GM23248 (cell line): ENCODE measurements at places on chromosomes 2 and 18. TPM values are rescaled to one million over a fixed set of nuclear protein-coding genes. Genes with fewer than 3 reads are reported as not detected.

IL37 gene
- not detected in 2 replicates for polyA plus RNA-seq

SOWAHC gene
- 18.0 and 19.8 TPM in 2 replicates for polyA plus RNA-seq

CRACDL gene
- polyA plus RNA-seq = not detected in 2 replicates

RIT2 gene
- not detected in 2 replicates for polyA plus RNA-seq

FZD7 gene
- polyA plus RNA-seq = 19.3 and 19.4 TPM in 2 replicates

SKOR2 gene
- polyA plus RNA-seq = not detected in 2 replicates

IL1F10 gene
- polyA plus RNA-seq = not detected in 2 replicates

DNA sequence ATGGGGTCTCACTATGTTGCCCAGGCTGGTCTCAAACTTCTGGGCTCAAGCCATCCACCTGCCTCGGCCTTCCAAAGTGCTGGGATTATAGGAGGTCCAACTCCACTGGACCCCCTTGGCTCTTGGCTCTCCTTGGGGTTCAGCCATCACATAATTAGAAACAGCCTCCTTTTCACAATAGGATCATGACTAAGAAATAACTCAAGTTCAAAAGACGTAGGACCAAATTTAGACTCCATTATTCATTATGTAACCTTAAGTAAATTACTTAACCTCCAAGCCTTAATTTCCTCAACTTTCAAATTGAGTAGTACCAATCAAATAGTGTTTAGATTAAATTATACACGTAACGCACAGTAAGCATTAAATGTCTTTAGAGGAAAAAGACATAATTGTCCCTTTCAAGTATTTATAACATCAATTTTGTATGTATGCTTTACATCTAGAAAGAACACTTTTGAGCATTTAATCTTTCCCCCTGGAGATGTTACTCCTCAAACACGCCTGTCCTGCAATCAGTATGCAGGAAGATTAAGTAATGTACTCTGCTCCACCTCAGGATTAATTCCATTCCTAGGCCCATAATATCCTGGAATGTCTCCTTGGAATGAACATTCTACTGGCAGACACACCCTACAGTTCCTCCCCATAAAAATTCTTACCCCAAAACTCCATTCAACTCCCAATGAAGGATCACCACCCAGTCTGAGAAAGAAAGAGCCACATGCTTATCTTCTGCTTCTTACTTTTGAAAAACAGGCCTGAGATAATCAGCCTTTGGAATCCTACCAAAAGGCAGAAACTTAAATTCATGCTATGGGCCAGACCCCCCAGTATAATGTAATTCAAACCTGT lies 49.1 kb downstream of the COBLL1 start:
- DNase-seq = peak; percentile 28

- no peak for DNase-seq
These were observed 427.3 kb downstream of the TSN start for GRCh38 chr2:122182616-122183355.

- DNase-seq = peak; percentile 5
These were observed 46.2 kb downstream of the MEIS1 start for GRCh38 chr2:66481100-66481549.

GRCh38 chr2:146982393-146982846 lies 862.4 kb upstream of the ACVR2A start:
- peak; percentile 92 for DNase-seq

DNA sequence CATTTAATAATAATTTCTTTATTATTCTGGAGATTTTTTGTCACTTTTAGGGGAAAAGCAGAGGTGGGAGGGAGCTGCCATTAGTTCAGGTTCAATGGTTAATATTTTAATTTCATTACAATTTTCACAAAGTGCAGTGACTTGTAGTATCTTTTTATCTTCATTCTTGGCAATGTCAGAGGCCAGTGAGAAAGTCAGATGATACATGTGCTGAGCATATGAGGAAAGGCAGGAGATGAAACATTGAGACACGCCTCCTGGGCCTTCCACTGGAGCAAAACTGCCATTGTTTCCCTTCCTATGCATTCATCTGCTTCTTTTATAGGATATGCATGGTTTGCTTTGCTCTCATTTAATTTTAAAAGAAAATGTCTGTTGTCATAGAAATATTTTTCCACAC lies 173.7 kb downstream of the MYT1L start:
- DNase-seq = no peak

DNA sequence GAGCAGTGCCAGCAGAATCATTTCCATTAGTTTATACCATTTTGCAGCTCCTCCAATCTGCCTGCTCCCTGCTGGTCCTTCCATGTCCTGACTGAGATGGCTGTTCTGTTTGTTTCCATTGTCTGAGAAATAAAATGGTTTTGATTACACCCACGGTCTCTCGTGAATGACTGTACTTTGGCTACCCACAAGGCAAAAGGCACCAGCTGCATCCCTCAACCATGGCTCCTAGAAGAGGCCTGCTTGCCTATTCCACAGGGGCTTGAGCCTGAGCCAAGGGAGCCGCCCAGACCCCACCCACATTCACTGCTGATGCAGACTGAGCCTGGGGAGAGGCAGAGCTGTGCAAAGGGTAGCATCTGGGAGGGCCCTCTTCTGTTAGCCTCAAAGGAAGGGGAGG lies 31.2 kb downstream of the MARCHF4 start:
- DNase-seq = peak; percentile 74

DNA sequence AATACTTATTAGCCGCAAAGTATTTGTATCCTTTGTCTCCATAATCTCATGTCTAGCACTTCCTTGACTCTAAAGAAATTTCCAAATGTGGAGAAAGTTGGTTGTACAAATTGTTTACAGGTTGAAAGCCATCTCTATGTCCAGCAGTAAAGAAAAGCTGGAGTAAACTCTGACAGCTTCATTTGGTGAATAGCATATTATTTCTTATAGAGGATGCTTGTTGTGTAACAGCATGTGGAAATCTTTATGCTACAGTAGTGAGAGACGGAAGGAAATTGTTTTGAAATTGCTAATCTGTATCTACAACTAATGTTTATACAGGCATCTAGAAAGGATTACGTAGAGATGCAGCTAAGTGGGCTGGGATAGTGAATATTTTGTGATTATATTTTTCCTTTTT lies 78.5 kb downstream of the UGGT1 start:
- peak; percentile 19 for DNase-seq

GRCh38 chr18:54242327-54242726 lies 17.9 kb upstream of the MBD2 start:
- no peak for DNase-seq

DNA sequence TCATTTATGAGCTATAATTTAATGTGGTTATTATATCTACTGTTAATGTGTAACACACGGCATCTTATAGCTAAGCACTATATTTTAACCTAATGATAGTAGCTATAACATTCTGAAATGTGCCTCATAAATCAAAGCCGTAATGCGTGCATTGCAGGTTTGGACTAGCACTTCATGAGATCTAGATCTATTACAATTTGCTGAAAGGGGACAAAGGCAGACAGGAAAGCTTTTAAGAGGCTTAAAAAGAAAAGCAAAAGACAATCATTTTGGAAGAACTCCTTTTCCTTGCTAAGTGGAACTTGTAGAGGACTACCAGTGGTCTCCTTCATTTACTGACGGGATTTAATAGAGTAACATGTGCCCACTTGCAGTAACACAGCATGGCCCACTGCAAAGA lies 213.1 kb downstream of the NBAS start:
- DNase-seq = no peak

DNA sequence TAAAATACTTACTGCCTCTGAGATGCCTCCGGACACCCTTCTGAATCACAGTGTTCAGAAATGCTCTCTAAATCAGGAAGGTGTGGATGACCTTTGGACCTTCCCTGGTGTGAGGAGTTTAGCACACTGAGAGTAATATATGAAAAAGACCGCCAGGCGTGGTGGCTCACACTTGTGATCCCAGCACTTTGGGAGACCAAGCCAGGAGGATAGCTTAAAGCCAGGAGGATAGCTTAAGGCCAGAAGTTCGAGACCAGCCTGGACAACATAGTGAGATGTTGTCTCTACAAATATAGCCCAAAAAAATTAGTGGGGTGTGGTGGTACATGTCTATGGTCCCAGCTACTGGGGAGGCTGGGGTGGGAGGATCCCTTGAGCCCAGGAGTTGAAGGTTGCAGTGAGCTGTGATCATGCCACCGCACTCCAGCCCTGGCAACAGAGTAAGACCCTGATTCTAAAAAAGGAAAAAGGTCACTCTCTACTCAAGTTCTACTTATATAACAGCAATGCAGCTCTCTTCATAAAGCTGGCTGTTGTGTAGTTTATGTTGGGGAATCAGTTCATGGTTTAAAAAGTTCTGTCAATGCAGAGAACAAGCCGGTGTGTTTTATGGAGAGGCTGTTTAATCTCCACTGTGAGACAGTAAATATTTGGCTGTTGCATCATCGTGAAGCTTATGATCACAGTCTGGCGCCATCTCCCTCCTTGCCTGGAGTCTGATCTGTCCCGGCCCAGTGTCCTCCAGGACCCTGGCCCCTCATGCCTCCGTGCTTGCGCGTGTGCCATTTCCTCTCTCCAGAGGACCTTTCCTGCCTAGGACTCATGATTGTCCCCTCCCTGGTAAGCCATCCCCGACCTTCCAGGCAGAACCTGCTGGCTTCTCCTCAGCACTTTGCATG lies 184.5 kb downstream of the FAM210A start:
- DNase-seq = no peak

- DNase-seq = no peak
These were observed 28.0 kb downstream of the ARID5A start for GRCh38 chr2:96564563-96564962.

GRCh38 chr2:147917161-147917560 lies 72.3 kb downstream of the ACVR2A start:
- no peak for DNase-seq

- DNase-seq = no peak
These were observed 31.2 kb downstream of the SMAD2 start for GRCh38 chr18:47899107-47899840.

DNA sequence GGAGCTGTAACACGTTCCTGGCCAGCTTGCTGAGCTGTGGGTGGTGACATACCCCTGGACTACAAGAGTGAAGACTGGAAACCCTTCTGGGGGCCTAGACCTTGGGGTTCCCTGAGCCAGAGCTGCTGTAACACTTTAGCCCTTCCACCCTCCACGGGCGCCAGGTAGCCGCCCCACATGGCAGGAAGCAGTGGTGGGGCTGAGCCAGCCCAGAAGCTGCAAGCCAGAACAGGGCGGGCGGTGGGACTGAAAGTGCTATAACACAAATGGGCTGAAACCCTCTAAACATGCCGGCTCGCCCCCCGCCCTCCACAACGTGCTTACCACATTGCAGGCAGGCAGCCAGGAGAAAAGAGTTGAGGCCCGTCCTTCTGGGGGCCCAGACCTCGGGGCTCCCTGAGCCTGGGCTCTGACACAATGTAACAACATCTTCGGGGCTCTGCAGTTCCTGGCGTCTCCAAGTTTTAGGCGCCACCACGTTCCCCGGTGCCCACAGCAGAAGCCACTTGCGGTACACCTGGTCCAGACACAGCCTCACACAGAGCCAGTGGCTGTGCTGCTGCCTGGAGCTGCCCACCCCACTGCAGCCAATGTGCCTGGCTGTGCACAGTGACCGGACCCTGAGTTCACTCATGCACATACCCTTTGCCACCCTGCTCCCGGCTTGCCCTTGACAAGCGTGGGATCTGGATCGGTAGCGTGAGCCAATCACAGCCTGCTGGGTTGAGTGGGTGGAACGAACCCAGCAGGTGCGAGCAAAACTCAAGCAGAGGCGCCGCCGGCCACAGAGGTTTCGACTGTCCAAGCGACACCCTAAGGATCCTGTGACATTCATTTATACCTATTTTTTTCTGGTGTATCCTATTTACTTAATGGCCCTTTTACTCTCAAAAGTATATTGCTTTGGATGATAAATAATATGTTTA lies 127.4 kb upstream of the FHL2 start:
- DNase-seq = no peak

GRCh38 chr2:65668744-65669143 lies 236.3 kb upstream of the SPRED2 start:
- no peak for DNase-seq

DNA sequence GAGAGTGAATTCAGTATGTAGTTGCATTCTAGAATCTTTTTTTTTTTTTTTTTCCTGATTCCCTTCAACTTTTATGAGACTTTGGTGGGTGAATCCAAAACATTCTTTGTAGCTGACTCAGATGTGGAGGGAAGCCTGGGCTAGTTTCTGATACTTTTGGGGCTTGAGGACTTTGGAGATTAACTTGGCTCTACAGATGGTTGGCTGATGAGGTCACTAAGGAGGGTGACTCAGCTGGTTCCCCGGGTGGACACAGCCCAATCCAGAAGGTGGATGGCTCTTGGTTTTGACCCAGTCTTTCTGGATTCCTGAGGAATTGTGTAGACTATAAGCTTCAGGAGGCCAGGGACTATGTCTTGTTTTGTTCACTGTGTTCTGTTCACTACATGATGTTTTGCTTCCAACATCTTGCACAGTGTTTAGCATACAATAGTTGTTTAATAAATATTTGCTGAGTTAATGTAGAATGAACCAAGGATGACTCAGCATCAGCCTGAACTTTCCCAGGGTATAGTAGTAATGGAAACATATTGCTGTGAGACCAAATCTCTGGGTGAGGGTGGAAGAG lies 30.5 kb downstream of the LAMA3 start:
- peak; percentile 96 for DNase-seq

- no peak for DNase-seq
These were observed 383.6 kb downstream of the DSEL start for GRCh38 chr18:67132919-67133318.

DNA sequence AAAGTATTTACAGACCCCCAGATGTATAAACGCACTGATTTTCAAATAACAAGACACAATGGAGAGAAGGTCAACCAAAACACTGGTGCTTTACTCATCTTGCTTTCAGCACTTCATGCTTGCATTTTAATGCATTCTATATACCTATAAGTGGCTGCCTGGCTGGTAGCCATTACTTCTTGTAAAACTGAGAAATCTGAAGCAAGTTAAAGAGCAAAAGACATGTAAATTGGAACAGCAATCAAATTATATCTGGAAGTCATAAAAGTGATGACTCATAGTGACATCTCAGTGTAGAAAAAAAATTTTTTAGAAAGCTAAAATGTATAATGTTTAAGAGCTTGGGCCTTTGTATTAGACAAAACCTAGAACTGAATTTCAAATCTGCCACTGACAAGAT lies 106.2 kb downstream of the CCDC141 start:
- DNase-seq = peak; percentile 7
